ENCODE measurements at places on chromosomes 5 and 9.

DNA sequence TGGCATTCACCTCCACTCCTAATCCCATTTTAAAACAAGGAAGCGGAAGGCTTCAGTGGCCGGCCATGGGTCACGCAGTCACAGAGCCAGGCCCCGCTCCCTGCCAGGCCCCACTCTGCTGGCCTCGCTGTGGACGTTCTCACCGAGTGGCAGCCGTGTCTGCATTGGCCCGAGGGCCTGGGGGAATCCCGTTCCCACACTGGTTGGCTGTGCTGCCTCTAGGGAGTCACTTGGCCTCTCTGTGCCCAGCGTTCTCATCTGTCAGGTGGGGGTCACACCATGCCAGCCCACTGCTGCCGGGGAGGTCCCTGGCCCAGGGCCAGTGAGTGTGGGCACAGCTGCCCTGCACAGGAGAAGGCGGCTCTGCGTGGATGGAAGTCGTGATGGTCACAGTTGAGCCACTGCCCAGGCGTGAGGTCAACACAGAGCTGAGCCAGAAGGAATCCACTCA is 13.4 kb upstream of the SLC9A3 start:
- no peak for DNase-seq

DNA sequence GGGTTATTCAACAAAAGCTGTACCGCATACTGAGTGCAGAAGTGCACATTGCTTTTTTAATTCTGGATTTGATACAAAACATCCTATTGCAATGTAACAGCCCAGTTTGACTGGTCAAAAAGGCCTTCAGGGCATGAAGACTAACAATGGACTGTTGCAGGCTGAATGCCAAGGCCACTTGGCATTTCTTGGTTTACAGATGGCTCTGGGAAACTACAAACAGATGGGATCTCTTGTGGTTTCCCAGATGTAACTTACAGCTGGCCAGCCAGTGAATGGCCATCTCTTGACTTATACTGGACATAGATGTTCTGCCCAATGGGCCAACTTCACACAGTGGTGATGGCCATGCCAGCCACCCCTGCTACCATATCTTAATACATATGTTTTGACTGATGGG is 36.8 kb downstream of the UGT3A2 start:
- no peak for DNase-seq

DNA sequence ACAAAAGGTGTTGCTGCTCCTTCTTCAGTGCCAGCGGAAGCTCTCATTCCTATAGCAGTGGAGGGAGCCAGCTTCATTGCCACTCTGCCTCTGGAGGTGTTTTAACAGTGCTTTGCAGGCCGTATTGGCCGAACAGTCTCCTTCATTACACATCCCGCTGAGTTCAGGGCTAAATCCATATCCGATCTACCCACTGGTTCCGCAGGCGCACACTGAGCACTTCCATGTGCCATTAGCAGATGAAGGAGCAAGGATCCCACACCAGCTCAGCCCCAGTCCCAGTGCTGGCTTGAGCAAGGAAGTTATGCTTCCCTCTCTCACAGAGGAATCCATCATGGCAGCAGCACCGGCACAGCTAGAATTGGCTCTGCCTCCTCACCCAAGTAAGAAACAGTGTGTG is 121.2 kb upstream of the IRX2 start:
- DNase-seq, result no peak

GRCh38 chr5:141762790-141763368 is 80.8 kb upstream of the ARAP3 start:
- DNase-seq, result no peak

- no peak for DNase-seq
These were observed 3.7 kb downstream of the RGS3 start for GRCh38 chr9:113467183-113467582.

DNA sequence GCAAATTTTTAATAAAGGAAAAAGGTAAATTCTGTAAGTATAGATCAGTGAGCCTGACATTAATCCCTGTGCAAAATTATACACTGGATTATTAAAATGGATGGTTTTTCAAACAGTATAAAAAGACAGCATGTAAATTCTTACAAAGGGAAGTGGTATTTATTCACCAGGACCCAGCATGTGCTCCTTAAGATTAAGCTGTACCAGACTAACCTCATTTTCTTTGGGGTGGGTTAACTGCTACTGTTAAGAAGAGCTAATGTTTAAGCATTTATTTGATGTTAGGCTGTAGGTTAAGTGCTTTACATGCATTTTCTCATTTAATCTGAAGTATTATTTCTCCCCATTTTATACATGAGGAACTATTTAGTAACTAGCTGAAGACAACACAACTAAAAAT is 60.3 kb upstream of the RFX3 start:
- no peak for DNase-seq

DNA sequence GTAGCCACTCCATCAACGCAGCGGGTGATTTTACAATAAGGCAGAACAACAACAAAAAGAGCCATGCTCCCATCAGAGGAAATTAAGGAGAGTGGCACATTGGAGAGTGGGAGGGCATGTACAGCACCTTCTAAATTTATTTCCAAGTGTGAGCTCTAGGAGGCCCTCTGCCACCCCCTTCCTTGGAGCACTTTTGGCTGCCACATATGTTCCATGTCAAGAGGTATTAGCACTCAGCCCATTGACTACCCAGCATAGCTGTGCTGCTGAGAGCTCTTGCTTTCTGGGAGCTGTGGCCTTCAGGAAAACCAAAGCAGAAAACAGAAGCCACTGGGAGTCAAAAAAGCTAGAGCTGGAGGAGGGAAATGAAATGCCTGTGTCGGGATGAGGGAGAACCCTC is 200.2 kb upstream of the PANK3 start:
- no peak for DNase-seq

GRCh38 chr5:127296321-127296720 is 5.7 kb downstream of the MEGF10 start:
- peak; percentile 9 for DNase-seq

DNA sequence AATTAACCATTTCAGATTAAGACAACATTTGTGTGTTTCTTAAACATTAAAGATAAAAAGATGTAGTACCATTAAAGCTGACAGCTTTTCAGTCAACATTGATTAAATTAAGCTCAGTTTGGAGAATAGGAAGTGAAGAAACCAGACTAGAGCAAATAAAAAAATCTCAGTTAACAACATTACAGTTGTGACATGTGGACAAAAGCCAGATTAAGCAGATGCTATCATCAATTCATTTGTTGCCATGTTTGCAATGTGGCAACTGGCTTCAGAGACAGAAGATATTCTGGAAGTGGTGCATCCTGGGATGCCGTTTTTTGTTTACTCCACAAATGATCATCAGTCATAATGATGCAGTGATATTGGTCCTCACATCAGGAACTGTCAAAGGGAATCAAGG is 70.3 kb upstream of the CNTLN start:
- no peak for DNase-seq

GRCh38 chr9:136331030-136331429 is 3.7 kb downstream of the GPSM1 start:
- no peak for DNase-seq

GRCh38 chr9:88986776-88987175 is 4.5 kb upstream of the S1PR3 start:
- no peak for DNase-seq

- DNase-seq, result no peak
These were observed 211.5 kb downstream of the MED10 start for GRCh38 chr5:6166698-6167394.

GRCh38 chr5:16792598-16793275 is 143.4 kb downstream of the MYO10 start:
- DNase-seq, result no peak

DNA sequence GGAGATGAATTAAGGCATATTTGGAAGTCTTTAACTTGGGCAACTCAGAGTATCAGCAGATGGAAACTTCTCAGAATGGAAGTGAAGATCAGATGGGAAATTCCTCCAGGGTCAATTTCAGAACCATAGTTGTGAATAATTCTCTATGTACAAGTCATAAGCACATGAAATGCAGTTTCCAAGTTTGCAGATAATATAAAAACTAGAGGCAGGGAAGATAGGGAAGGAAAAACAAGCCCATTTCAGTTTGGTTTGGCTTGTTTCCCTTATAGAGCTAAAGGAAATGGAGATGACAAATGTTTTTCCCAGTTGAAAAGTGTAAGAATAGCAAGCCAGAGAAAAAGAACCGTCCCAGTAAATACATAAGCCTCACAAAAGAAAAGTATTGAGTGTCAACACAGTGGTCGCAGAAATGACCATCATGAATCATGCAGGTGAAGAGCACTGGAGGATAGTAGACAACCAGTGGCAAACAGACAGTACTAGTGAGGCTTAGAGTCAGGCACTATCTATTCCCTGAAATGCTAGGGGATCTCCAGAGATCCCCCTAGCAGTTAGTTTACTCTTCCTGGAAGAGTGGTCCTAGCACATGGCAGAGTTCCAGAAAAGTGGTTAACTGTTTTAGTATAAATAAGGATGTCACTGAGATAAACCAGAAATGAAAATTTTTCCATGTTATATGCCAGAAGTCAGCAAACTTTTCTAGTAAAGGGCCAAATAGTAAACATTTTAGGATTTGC is 245.9 kb downstream of the SAXO1 start:
- DNase-seq, result no peak
